ENCODE measurements at places on chromosomes 13 and 19. TPM values are rescaled to one million over a fixed set of nuclear protein-coding genes. Genes with fewer than 3 reads are reported as not detected.

DNA sequence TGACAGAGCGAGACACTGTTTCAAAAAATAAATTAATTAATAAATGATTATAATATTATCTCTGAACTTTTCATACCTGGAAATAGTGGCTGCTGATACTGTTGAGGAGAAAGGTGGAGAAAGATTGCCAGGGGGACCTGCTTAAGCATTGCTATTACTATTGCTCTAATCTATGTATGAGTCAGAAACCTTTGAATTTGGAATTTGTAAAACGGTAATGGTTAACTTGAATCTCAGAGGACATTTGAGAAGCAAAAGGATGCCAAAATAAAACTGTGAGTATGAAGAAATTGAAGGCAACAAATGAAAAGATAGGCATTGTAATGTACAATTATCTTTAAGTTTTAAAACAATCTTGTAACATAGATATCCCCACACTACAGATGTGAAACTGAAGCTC lies 5.2 kb downstream of the MRPL57 start:
- DNase-seq: no peak

GRCh38 chr19:39768334-39768733 lies 10.3 kb upstream of the LEUTX start:
- DNase-seq: peak; percentile 20

- DNase-seq: no peak
These were observed 2.5 kb upstream of the FXYD3 start for GRCh38 chr19:35112995-35113688.

DNA sequence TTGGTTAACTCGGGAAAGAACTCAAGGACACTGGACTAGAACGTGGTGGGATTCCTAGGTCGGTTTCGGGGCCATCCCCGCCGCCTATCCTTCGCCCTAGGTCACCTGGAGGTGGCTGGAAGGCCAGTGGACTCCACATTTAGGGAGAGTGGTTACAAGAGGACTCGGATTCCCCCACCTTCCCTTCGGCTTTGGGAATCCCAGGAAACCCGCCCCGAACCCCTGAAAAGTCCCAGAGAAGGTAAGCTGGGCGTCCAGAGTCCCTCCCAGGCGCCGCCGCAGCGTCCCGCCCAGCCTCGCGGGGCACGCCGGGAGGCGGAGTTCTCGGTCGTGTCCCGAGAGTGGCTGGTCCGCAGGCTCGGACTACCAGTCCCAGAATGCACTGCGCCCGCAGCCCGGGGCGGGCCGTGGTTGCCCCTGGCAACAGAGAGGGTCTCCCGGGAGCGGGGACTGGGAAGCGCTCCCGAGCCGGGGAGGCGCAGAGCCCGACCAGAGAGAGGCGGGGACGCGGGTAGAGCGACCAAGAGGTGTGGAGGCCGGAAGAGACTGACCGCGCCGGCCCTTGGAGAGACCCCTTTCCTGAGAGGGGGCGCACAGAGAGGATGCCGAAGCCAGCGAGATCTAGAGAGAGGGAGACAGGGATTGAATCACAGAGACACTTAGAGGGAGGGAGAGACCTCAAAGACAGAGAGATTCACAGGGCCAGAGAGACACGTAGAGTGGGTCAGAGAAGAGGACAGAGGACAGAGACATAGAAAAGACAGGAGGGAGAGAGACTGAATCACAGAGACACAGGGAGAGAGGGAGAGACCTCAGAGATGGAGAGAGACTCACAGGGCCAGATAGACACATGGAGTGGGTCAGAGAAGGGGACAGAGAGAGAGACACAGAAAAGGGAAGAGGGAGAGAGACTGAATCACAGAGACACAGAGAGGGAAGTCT lies 2.6 kb upstream of the PRKCG start:
- peak; percentile 94 for DNase-seq

DNA sequence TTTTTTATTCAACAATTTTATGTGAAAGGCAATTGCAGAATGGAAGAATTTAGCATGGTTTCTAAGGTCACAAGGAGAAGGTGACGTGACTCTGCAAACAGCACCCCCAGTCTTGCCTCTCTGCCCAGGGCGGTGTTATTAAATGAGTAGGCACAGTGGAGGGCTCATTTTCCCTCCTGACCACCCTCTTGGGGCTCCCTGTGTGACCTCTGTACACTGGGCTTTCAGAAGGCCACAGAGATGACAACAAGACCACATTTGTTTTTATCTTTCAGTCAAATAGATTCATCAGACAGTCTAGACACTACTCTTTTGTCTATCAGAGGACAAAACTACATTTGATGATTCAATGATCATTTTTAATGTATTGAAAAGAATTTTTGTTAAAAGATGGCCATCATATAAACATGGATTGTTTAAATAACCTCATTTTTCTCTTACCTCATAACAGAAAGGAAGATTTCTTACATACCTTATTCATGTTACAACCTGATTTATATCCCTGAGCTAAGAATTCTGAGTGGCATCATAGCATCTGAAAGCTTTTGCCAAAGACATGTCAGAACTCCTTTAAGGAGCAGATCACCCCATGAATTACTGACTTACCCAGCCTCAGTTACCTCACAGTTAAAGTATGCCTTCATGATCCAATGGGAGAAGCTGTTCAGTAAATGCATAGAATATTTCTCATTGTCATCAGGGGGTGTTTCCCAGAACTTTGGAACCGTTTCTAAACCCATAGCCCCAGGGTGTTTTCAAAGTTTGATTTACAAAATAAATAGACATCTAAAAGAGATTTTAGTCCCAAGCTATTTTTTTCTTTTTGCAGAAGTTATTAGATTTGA lies 184.0 kb upstream of the RFC3 start:
- no peak for DNase-seq

DNA sequence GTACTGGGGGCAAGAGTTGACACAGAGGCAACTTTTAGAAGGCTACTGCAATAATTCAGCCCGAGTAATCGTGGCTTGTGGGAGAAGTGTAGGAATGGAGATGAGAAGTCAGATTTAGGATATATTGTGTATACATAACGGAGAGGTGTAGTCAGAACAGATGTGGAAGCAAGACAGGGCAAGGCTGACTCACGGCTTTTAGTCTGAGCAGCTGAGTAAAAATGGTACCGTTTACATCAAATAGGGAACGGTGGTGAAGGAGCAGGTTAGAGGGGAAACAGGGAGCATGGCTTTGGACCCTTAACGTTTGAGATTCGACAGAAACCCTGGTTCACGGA lies 796 bp upstream of the LSM14A start:
- peak; percentile 76 for DNase-seq

Gene KL
- total RNA-seq: not detected

Gene IGFL2
- total RNA-seq: not detected

Gene NCR1
- 5.4 TPM for total RNA-seq

Gene LAIR1
- total RNA-seq: not detected

All from Daoy (cell line).